ENCODE measurements at places on chromosomes 4 and X.

- DNase-seq, result no peak
Measured at GRCh38 chr4:8085491-8086117, 73.0 kb downstream of the ABLIM2 start.

DNA sequence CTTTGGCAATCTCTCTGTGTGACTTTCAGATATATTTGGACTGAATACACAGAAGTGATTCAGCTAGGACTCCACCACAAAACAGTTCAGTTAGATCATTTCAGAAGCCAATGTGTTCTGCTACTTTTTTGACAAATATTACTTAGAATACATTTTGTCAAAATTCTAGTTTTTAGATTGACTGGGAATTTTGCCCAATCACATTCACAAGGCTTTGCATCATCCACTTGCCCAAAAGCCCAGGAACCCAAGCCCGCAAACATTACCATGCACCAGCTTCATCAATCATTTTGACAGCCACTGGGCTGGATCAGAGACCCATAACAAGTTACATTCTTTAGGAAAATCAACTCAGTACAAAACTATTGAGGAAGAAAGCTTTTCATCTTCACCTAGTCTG, 256.6 kb upstream of the NDST3 start:
- DNase-seq, result no peak

DNA sequence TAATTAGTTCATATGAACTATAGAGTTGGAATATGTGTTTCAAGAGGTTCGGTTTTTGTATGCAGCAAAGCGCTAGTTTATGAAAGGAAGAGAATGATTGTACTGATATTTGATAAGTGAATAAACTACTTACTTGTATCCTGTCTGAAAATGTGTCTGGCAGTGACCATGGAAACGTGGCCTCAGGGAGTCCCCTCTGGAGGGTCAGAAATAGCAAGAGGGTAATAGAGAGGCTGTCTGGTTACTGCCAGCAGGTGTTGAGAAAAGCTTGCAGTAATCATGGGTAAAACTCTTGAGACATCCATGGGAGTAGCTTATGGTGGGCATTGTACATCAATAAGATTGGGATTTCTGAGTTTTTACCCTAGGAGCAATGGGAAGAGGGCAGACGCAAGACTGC, 77.1 kb downstream of the DCLK2 start:
- DNase-seq, result no peak

DNA sequence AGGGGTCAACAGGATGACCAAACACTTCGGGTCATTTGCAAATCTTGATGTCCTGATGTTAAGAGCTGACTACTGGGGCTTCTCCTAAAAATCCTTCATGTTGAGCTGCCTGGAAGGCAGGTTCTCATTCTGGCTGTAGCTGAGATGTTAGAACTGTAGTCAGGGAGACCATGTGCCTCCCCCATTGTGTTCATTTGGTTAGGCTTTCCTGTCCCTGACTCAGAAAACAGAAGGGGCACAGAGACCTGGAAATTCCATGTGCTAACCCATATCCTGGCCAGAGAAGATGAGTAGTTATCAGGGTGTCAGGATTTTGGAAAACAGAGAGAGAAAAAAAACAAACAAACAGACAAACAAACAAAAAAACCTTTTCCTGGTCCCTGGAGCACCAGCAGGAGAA, 177.5 kb downstream of the AR start:
- DNase-seq, result no peak

DNA sequence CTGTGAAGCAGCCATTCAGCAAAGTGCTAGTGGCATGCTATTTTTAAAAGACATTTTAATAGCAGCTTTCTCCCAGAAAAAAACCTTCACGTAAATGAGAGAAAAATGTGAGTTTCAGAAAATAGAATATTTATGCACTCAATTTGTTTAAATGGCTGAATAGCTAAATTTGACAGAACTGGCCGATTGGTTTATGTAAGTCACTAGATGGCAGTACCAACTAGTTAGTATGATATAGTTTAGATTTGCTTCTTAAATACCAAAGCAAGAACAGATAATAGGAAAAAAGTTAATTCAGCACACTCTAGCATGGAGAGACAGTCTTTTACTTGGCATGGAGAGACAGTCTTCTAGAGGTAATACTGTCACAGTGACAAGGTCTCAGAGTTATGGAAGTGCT, 250.1 kb downstream of the SNCA start:
- no peak for DNase-seq

DNA sequence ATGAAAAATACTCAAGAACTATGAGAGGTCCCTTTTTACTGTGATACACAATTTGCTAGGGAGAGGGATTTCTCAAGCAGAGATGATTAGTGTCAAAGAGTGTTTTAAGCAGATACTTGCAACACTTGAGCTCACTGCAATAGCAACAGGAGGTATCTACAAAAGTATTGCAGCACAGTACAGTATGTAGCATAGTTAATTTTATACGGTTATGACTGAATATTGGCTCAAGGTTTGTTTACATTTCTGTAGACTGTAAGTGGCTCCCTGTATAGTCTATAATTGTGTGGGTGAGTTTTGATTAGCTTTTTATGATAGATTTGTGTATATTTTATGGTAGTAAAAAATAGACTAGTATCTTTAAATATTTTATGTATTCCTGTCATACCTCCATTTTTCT, 1177.2 kb downstream of the TECRL start:
- DNase-seq, result no peak

DNA sequence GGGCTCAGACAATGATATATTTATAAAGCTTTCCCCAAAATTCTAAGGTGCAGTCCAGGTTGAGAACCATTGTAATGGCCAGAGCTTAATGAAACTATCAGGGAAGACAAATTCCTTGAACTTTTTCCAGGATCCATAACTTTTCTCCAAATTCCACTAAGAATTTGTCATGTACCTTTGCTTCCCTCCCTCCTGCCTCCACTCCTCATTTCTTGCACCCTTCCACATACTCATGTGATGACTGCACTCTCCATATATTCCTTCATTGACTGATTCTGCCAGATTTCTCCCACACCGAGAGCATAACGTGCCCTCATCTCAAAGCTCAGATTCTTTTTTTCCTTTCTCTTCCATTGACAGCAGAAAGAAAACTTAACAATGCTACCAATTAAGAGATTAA, 20.9 kb upstream of the AMELX start:
- DNase-seq, result no peak

DNA sequence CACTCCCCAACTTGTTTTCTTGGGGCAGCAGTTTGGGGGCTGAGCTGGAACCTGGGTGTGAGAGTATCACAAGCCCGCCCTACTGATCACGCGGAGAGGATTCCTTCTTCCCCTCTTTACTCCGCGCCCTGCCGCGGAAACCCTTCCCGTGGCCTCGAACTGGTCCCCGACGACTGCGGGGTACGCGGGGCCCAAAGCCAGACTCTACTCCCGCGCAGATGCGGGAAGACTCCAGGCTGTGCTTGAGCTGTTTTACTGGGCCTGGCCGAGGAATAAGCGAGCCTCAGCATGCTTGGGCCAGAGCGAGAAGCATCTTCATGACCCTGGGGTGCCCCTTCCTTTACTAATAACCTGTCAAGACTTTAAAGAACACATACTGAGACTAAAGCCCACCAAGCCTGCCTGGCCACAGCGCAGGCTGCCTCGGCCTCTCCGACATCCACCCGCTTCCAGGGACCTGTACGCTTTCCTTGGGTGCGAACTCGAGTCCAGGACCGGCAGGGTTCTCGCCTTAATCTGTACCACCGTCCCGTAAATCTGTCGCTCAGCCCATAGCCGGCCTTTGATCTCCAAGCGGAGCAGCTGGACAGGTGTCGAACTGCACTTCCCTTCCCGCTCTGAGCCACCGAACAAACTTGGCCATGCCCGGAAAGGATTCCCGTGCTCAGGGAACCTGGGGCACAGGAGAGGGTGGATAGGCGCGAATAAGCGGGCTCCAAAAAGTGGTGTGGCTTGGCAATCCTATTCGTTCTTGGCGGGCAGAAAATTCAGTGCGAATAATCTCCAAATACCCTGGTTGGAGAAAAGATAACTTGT, 55.0 kb upstream of the TMEM33 start:
- DNase-seq, result no peak

All from liver (tissue), 10 donors.